ENCODE measurements at places on chromosomes 12 and 14. TPM values are rescaled to one million over a fixed set of nuclear protein-coding genes. Genes with fewer than 3 reads are reported as not detected.
A peak's percentile ranks its signal among the peaks of the same experiment; 100 is the strongest.

DNA sequence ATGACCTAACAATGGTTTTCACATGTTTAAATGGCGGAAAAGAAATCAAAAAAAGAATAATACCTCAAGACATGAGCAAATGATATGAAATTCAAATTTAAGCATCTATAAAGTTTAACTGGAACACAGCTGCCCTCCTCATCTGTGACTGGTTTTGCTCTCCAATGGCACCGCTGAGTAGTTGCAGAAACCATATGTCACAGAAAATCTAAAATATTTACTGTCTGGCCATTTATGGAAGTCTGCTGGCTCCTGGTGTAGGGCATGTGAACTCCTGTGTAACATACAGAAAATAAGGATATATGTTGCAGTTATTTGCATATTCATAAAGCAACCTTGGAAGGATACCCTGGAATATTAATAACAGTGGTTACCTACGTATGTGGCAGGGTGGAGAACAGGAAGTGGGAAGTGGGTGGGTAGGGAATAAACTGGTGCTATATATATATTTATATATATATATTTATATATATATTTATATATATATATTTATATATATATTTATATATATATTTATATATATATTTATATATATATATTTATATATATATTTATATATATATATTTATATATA is 48.4 kb downstream of the LTBP2 start:
- no peak for DNase-seq

- no peak for DNase-seq
Observed at GRCh38 chr12:26338586-26339572, 143.5 kb downstream of the SSPN start.

- DNase-seq = no peak
Observed at GRCh38 chr12:93832131-93832530, 155.0 kb downstream of the CRADD start.

DNA sequence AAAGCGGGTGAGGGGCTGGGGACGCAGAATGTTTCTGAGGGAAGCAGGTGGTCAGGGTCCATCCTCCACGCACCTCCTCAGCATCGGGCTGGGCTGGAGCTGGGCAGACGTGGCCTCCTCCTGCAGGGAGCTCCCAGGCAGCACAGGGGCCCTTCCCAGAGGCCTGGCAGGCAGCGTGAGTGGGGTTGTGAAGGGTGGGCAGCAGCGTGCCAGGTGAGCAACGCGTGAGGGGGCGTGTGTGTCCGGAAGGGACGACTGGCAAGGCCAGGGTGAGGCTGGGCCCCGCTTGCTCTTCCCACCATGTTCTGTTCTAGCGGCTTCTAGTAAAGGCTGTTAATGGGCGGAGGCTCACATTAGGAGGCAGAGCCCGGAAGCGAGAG is 17.1 kb downstream of the ANKRD9 start:
- peak; percentile 2 for DNase-seq

GRCh38 chr12:13961971-13962370 is 19.4 kb downstream of the GRIN2B start:
- DNase-seq = no peak

- DNase-seq = no peak
Observed at GRCh38 chr14:23481362-23481970, 12.0 kb downstream of the NGDN start.

DNA sequence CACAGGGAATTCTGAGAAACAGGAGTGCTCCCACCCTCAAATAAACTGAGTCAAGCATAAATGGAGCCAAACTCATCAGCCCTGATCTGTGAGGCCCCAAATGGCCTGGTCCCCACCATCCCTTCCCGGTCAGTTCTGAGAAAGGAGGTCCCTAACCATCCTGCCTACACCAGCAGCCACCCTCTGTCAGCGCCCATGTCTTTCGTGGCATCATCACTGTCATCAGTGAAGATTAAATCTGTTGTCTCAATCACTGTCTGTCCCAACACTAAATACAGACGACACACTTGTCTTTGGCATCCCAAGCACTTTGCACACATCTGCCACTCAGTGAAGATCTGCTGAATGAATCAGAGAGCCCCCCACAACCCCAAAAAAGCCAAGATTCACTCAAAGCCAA is 22.4 kb downstream of the VPS37B start:
- no peak for DNase-seq

DNA sequence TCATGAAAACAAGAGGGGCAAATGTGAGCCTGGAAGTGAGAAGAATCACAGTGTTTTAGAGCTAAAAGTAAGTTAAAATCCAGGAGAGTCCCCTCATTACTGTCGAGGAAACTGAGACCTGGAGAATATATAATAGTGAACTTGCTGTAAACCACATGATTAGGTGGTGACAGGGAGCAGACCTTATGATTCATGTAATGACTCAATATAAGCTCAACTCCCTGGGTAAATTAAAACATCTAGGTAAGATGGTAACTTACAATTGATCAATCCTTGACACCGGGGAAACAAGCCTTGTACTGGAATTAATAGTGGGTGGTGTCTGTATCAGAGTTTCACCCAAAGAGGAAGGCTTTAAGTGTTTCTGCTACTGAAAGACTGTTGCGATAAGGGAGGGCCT is 269.3 kb downstream of the SNAPC1 start:
- no peak for DNase-seq

DNA sequence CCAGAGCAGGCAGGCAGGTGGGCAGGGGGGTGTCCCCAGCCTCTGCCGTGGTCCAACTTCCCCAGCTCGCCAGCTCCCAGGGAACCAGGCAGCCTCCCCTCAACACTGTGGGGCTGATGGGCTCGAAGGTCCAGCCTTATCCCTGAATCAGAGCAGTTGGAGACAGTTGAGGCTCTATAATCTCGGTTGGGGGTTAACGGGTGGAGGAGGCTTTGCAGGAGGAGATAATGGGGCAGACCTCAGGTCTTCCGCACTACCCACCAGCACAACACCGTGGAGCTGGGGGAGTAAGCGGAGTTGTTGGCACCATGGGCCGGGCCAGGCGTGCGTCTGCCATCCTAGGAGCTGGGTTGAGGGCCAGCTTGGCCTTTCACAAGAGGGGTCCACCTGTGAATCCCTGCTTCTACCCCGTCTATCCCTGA is 13.9 kb upstream of the HDAC7 start:
- no peak for DNase-seq

DNA sequence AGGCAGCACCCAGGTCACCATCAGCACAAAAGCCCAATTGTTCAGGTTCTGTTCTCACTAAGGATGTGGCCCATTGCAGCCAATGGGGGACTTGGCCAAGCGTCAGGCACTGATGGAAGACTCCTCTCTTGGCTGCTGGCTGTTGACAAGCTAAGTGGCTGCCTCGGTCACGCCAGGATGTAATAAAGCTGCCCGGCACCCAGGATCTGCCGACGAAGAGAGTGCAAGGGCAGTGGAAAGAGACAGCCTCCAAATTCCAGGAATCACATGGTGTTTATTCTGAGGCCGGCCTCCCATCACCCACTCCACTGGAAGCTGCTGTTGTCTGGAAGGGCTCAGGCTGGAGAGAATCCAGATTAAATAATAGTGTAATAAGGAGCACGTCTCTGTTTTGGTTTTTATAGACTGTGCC is 451.8 kb upstream of the TBX3 start:
- peak; percentile 93 for DNase-seq

DNA sequence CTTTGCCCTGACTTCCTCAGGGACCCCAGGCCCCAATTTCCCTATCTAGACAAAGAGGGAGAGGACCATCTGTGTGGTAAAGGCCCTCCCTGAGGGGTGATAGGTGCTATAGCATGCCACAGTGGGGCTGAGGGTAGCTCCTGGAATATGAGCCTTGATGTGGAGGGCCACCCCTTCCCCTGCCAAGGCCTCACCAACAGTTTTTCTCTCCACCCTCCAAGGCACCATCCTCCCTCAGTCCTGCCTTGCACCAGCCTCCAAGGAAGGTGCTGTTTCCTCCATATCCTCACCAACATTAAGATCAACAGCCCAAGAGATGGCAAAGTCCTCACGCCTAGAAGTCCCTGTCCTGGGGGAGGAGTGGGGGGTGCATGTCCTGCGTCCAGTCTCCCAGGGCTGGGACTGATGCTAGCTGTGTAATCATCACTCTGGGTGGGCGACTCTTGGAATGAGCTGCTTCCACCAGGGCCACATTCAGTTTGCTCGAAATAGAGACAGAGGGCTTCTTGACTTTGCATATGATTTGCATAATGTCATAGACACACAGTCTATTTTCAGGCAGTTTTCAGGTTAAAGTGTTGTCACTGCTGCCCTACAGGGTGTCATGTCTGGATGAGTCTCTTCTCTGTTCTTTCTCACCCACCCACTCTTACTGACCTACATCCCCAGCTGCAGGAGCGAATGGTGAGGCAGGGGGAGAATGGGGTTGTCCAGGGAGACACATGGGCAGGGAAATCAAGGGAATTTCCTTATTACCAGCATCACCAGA is 17.4 kb downstream of the ACVRL1 start:
- no peak for DNase-seq

DNA sequence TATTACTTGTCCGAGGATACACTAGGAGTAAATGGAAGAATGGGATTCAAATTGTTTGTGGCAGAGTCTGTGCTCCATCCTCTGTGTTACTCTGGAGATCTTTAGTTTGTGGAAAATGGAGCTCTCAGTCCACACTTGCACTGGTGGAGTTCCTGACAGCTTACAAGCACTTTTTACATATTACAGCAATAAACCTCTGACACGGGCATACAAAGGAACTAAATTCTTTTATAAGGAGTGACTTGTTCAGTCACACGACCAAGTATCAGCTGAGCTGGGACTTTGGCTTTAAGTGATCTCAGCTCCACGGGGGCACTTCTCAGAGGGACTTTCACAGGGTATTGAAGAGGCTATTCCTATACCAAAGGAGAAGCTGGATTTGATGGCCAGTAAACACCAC is 417.5 kb downstream of the LRIG3 start:
- no peak for DNase-seq

GRCh38 chr12:84480803-84481202 is 431.8 kb downstream of the SLC6A15 start:
- DNase-seq = no peak

DNA sequence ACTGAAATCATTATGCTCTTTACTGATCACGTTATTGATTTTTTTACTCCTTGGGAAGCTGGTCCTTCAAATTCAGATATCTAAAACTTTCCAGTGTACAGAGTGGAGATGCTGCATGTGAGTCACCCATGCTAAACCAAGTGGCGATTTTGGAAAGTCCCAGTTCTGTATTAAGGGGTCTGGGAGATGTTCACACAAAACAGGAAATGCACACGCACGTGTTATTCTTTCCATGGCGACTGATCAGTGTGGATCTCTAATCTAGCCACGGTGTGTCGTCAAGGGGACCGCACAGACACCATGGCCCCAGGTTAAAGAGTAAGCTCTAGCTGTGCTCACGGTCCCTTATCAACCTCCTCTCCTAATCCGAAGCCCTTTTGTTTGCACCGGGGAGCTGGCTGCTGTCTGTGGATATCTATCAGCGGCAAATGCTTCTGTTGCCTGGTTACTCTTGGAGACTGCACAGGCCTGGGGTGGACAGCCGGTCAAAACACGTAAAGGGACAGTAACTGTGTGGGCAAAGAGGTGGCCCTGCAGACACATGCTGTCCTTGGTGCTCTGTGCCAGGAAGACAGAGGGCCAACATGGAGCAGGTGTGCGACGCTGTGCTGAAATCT is 96.6 kb downstream of the RIMBP2 start:
- DNase-seq = no peak

DNA sequence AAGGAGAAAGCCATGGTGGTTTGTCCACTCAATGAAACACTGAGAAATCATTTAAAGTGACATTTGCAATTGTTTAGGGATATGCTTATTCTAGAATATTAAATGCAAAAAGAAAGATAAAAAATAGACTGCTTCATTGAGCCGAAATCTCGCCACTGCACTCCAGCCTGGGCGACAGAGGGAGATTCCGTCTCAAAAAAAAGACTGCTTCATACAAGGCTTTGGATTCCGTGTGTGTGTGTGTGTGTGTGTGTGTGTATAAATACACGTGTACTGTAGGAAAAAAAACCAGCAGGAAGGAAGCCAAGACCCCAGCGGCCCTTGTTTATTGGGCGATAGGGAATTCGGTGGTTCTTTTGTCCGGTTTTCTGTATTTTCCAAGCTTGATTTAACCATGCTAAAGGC is 3.2 kb upstream of the ZNF839 start:
- DNase-seq = peak; percentile 52

DNA sequence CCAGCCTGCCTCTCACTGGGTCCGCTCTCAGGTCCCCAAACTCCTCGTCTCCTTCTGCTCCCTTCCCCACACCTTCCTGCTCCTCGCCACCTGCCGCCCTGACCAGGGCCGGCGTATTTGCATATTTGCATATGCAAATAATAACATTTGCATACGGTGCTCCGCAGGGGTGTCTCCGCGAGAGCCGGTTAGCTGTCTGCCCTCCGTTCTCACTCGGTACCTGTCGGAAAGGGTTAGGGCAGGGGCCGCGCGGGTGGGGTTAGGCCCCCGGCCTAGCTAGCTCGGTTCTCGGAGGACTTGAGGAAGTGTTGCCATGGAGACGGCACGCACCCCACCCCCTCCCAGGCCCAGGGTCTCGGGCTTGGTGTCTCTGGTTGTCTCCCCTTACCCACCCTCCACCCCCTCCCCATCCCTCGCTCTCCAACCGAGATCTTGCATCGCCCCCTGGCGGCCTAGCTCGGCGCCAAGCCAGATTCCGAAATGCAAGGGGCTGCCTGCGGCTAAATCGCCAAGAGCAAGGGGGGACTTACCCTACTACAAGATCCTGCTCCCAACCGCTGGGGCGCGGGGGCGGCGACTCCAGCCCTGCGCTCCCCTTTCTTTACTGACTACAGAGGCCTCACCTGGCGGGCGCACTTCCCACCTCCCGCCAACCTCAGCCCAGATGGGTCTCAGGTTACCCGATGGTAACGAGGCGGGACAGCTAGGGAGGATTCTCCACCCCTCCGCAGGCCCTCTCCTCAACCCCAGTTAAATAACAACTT is 8.1 kb downstream of the STAC3 start:
- DNase-seq = no peak

DNA sequence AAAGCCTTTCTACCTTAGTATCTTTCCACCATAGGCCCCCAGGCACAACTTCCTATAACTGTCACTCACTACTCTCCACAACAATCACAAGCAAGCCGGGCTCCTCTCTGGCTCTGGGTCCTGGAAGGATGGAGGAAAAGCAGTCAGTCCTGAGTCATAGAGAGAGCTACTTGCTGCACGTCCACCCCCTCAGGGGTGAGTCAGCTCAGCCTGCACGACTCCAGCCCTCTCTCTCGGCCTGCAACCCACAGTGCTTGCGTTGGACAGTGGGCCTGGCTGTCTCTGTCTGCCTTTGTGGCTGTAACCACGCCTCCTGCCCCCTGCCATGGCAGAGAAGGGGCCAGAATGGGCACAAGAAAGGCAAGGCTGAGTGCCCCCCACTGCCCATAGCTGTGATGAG is 154.1 kb upstream of the FKBP4 start:
- peak; percentile 95 for DNase-seq

Gene DNM1L
- 39.0 TPM for total RNA-seq

Gene PTCSC3
- total RNA-seq = not detected

Gene MEG3
- not detected for total RNA-seq

Gene ANO6
- 30.9 TPM for total RNA-seq

Gene ANKRD9
- 8.7 TPM for total RNA-seq

Gene PRH2
- not detected for total RNA-seq

Gene TMPRSS12
- total RNA-seq = not detected

Gene RD3L
- not detected for total RNA-seq

Gene CDCA3
- 75.3 TPM for total RNA-seq

Gene ACOT6
- not detected for total RNA-seq

Gene CDKN1B
- total RNA-seq = 27.3 TPM
